ENCODE measurements at places on chromosomes 1 and 21.

- no peak for DNase-seq
Observed at GRCh38 chr1:64124704-64125440, 78.6 kb upstream of the UBE2U start.

DNA sequence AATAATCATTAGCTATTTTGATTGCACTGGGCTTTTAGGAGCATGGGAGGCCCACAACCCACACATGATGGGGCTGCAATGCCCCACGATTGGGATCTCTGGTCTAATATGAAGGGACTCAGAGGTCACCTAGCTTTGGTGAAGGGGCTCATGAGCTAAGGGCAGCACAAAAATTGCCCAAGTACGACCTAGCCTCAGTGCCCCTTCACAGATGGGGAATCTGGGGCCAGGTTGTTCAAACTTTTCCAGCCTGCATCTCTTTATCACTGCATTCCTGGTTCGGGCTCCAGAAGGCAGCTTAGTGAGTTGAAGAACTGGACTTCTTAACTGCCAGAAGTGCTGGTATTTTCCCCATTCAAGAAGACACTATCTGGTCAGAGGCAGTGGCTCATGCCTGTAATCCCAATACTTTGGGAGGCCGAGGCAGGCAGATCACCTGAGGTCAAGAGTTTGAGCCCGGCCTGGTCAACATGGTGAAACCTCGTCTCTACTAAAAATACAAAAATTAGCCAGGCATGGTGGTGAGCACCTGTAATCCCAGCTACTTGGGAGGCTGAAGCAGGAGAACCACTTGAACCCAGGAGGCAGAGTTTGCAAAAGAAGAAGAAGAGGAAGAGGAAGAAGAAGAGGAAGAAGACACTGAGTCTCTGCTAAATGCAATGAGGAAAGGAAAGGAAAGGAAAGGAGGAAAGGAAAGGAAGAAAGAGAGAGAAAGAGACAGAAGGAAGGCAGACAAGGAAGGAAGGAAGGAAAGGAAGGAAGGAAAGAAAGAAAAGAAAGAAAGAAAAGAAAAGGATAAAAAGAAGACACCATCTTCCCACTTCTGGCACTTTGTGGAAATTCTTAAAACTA lies 258.5 kb upstream of the IRF2BP2 start:
- no peak for DNase-seq

DNA sequence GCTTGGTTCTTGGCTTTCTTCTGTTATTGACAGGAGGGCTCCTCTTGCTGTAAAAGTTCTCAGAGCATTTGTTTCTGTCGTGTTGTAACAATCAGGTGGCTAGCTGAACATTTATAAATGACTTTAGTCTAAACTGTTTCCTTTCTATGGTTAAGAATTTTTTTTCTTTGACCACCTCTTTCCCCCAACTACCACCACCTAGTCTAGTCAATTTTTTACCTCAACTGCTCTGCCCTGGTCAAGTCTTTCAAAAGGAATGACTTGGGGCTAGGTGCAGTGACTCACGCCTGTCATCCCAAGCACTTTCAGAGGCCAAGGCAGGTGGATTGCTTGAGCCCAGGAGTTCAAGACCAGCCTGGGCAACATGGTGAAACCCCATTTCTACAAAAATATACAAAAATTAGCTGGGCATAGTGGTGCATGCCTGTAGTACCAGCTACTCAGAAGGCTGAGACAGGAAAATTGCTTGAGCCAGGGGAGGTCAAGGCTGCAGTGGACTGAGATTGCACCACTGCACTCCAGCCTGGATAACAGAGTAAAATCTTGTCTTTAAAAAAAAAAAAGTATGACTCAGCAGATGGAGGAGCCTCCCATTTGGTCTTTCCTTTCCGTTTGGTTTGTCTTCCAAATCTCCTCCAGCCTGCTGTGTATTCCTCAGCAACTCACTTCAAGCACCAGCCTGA lies 40.7 kb downstream of the MAP3K21 start:
- DNase-seq: no peak

- DNase-seq: no peak
Observed at GRCh38 chr1:101448018-101448417, 211.2 kb downstream of the S1PR1 start.

DNA sequence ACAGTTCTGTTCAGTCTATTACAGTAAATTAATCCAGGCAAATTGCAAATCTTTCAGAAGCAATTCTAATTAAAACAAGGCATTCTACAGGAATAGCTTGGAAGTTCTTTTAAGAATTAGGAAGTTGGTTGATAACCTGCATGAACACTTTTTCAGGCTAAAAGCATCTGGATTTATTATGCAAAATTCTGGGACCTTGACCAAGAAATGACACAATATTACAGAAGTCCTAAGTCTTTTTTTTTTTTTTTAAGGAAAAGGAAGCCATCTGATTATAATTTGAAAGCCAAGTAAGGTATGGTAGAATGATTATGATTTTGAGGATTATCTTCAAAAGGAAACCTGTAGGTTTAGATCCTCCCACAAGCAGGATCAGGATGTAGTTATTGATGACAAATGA lies 74.7 kb upstream of the KCNK2 start:
- DNase-seq: no peak

GRCh38 chr1:58650141-58650540 lies 49.7 kb downstream of the MYSM1 start:
- DNase-seq: no peak

DNA sequence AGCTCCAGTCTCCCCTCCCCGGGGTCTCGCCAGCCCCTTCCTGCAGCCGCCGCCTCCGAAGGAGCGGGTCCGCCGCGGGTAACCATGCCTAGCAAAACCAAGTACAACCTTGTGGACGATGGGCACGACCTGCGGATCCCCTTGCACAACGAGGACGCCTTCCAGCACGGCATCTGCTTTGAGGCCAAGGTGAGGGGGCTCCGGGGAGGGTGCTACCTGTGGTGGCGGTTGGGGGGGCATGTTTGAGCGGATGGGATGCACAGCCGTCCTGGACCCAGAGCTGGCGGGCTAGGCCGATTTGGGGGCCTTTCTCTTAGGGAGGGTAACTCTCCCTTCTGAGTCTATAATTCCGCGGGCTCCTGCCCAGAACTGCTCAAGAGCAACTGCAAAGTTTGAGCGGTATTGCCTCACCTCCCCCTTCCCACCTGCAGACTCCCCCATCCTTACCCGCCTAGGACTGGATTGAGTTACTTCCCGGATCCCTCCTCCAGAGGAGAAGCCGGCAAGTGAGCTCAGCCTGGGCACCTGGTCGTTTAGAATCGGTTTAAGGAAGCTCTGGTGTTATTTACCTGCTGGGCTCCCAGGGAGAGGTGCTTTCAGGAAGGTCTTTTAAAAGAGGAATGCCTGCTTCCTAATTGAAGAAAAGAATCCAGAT lies 730 bp downstream of the NOS1AP start:
- DNase-seq: no peak

- no peak for DNase-seq
Observed at GRCh38 chr1:233143241-233143640, 152.3 kb downstream of the PCNX2 start.

- no peak for DNase-seq
Observed at GRCh38 chr1:54391450-54392209, 14.6 kb downstream of the SSBP3 start.

- DNase-seq: no peak
Observed at GRCh38 chr1:43945674-43946235, 995 bp upstream of the IPO13 start.

GRCh38 chr1:208239473-208240381 lies 4.5 kb downstream of the PLXNA2 start:
- DNase-seq: no peak

GRCh38 chr21:37983336-37984095 lies 67.3 kb upstream of the KCNJ6 start:
- no peak for DNase-seq

DNA sequence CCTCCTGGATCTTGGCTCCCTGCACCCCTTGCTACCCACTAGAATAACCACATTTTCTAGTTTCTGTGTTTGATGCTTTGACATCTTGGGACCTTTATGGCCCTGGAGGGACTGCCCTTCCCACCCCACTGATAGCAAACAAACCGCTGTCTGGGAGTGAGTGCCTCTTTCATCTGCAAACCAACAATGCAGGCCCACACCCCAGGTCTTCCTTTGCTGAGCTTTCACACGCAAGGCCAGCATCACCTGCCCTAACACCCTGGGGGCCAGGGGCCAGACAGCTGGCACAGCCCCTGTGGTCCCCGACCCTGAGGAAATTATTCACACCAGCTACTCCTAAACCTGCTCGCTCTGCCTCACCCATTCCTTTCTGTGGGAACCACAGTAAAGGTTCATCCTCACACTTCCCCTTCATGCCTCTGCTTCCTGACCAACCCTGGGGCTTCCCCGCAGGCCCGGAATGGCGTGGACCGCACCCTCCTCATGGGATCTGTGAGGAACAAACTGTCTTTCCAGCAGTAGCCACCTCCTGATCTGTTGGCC lies 15.4 kb downstream of the SLC2A7 start:
- DNase-seq: no peak

GRCh38 chr1:209783386-209783785 lies 973 bp downstream of the C1orf74 start:
- no peak for DNase-seq

- no peak for DNase-seq
Observed at GRCh38 chr21:38438462-38438893, 59.8 kb downstream of the ERG start.

DNA sequence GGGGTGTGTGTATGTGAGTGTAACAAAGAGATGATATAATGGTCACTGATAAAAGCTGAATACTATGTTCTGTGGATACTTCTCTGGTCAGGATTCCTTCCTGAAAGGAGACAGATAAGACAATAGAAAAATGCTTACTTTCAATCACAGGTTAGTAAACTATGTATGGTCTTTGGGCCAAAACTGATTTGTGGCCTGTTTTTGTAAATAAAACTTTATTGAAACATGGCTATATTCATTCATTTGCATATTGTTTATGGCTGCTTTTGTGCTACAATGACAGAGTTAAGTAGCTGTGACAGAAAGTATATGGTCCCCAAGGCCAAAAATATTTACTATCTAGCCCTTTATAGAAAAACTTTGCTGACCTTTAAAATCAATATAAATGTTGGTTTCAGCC lies 82.2 kb upstream of the DMRTA2 start:
- DNase-seq: no peak

GRCh38 chr1:88544195-88544594 lies 139.9 kb upstream of the PKN2 start:
- no peak for DNase-seq

DNA sequence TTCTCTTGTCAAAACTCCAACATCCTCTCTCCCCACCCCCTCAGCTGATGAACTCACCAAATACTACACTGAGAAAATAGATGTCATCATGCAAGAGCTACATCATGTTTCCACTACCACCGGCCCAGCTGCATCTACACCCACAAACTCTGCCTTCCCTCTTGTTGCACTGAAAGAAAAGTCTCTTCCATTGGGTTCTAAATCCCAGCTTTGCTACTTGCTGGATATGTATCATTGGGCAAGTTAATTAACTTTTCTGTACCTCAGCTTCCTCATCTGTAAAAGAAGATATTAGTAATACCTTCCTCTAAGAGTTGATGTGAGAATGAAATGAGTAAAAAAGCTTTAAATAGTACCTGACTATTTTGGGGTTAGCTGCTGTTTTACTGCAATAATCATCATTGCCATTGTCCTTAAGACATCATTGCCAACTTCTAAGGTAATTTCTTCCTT lies 108.6 kb downstream of the OLFML2B start:
- DNase-seq: no peak

GRCh38 chr1:203823306-203823705 lies 27.9 kb downstream of the ZBED6 start:
- no peak for DNase-seq

GRCh38 chr1:100250807-100251206 lies 1.2 kb upstream of the DBT start:
- DNase-seq: no peak

- no peak for DNase-seq
Observed at GRCh38 chr1:114117654-114118053, 36.0 kb downstream of the SYT6 start.

DNA sequence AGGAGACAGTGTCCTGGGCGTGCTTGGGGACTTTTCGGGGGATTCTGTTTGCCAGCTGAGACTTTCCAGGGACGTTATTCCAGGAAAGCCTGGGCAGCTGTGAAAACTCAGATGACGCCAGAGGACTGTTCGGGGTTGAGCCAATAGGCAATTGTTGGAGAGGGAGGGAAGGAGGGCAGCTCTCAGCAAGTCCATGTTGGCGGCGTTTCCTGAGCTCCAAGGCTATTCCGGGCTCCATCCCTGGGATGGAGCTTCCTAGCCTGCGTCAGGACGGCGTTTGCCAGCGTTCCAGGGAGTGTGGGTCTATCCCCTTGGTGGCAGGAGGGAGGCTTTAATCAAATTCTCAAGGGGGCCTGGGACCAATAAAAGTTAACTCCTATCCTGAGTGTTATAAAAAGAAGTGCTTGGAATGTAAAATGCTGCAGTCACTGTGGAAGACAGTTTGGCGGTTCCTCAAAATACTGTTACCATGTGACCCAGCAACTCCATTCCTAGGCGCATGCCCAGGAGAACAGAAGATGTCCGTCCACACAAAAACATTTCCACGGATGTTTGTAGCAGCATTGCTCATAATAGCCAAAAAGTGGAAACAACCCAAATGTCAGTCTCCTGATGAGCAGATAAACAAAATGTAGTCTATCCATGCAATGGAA lies 15.2 kb downstream of the SLC27A3 start:
- DNase-seq: no peak

GRCh38 chr1:163928069-163928468 lies 606.3 kb downstream of the NUF2 start:
- DNase-seq: no peak

- no peak for DNase-seq
Observed at GRCh38 chr1:3577300-3577699, 34.0 kb downstream of the MEGF6 start.

DNA sequence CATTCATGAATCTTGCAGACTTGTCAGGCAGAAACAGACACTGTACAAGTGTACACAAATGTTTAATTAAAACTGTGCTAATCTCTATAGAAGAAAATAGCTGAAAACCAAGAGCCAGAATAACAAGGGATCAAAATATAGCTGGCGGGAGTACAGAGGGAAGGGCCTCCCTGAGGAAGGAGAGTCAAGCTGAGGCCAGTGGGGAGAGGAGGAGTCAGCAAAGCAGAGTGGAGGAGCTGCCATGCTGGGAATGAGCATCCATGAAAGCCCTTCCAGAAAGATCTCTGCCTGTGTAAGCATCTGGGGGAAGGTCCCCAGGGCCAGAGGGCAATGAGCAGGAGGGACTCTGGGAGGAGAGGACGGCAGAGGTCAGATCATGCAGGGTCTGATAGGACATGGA lies 15.1 kb downstream of the SLAMF8 start:
- no peak for DNase-seq

DNA sequence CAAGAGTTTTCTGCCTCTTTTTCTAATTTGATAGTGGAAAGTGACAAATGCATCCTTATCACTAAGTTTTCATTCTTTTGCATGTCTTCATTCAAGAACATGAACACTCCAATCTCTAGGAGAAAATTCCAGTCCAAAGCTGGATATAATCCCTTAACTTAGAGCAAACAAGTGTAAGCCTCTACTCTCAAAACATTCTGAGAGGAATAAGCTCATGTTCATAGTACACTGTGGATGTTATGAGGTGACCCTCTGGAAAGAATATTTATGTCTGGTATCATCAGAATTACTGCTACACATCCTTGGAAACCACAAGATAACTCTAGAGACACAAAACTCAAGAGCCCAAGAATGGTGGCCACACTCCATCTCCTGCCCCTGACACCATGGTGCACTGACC lies 15.1 kb downstream of the SIPA1L2 start:
- no peak for DNase-seq

- peak; percentile 42 for DNase-seq
Observed at GRCh38 chr1:182588500-182589396, at the start of gene RNASEL. Gene RNASEL, minus strand, starts transcription at chr1:182589256. Its CDS starts 2,450 bp downstream, at chr1:182586806.

- DNase-seq: no peak
Observed at GRCh38 chr1:192730198-192730597, 78.6 kb upstream of the RGS2 start.

Measured in stimulated activated CD8-positive, alpha-beta memory T cell treated with anti-CD3 and anti-CD28 coated beads, Interleukin-2, amount 100 ng/mL, for 48 hours (primary cell).